CD8-positive, alpha-beta memory T cell (primary cell): ENCODE measurements at places on chromosomes 12 and 14. TPM values are rescaled to one million over a fixed set of nuclear protein-coding genes. Genes with fewer than 3 reads are reported as not detected.

DNA sequence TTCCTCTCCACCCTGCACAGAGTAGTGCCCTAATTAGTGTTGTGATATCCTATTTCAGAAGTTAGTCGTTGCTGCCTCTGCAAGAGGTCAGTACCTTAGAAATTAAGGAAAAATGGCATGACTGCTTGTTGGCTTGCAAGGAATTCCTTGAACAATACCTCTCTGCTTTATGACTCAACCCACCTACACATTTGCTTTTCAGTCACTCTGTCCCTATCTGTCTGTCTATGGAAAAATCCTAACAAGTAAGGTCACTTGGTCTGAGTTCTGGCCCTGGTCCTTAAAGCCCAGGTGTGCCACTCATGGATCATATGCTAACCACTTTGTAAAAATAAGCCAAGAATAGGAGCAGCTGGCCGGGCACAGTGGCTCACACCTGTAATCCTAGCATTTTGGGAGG lies 116.4 kb upstream of the ATF1 start:
- no peak for DNase-seq

Gene OTOGL
- total RNA-seq, result not detected

DNA sequence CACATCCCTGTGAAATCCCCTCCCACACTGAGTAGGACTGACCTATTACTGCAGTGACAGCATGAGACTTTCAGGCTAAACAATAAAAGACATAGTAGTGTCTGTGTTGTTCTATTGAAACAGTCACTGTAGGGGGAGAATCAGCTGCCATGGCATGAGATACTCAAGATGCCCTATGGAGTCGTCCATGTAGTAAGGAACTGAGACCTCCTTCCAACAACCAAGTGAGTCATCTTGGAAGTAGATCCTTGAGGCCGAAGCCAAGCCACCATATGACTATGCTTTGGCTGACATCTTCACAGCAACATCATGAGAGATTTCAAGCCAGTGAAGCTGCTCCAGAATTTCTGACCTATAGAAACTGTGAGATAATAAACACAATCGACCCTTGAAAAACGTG lies 12.1 kb upstream of the LRP6 start:
- DNase-seq, result no peak

DNA sequence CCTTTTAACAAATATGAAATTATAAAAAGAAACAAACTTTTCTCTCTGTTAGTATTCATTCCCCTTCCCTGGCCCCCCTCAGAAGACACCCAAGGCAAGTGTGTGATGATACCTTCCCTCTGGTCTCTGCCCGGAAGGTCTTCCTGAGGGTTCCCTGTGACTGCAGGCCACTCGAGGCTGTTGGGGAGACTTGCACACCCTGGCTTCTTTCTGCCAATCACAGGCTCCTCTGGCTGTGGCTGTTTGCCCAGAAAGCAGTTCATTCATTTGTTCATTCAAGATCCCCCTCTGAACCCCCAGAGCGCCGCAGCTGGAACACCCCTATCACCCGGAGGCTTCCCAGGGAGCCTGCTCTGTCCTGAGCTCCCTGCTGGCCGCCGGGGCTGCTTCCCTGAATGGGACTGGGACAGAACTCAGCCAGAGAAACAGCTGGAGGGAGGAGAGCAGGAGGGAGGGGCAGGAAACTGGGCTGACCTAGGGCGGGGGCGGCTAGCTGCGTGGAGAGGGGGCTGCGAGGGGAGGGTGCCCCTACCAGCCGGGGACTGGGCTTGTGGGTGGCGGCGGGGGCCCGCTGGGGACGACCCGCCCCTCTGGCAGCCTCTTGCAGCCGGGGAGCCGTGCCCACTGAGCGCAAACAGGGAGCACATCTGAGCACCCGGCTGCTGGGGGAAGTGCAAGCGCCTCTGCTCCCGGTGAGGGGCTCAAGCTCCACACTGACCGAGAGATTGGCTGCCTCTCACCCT lies at the start of gene CMKLR1:
CMKLR1 (minus strand) TSS at position 397 of the 743 bp plus-strand sequence. CDS start 45,720 bp downstream, outside the sequence.
- no peak for DNase-seq

DNA sequence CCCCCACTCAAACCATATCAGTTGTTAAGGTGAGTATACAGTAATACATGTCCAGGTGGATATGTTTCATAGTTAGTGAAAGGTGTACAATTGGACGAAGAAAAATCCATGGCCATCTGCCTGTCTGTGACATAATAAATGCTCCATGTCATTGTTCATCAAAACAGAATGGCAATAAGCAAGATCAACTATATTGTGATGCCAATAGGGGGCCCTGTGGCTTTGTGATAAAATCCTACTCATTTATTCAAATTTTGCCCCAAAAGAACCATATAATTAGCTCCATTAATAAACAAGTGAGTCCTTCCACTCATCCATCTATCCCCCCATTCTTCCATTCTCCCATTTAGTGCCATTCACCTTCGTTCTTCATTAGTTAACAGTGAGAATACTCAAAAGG lies 102.0 kb downstream of the MGST1 start:
- DNase-seq, result no peak

Gene VSIG10
- 7.9 TPM for total RNA-seq

- DNase-seq, result no peak
These were observed 940.8 kb downstream of the SLC6A15 start for GRCh38 chr12:83971781-83972180.
